ENCODE measurements at places on chromosomes 1 and 21. TPM values are rescaled to one million over a fixed set of nuclear protein-coding genes. Genes with fewer than 3 reads are reported as not detected.
A peak's percentile ranks its signal among the peaks of the same experiment; 100 is the strongest.

DNA sequence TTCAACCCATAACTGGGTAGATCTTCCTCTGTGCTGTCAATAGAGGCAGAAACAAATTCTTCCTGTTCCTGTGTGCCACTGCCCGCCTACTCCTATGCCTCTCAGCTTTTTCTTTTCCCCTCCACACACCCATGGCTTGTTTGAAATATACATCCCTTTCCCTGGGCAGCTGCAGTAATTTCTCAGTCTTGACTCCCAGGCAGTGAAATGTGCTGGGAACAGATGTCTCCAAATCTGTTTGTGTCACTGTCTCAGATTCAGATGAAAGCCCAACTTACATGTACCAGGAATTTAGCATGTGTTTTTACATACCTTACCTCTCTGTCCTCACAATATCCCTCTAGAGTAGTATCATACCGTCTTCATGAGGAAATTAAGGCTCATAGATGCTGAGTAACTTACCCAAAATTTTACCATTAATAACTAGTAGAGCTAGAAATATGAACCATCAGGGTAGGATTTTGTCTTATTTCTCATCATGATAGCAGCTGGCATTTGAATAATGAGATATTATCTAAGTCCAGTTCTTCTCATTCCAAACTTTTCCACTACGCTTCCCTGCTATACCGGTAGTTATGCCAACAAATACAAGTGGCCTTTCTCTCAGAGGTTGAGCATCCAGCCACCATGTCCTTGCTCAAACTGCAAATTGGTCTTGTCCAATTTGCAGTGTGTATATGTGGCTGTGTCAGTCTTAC, 4.7 kb upstream of the VASH2 start:
- no peaks in the 10 kb centered on the region for H3K27me3 ChIP-seq
- no peak overlapping the region for H3K4me3 ChIP-seq
- no peak for DNase-seq
- no peaks in the 10 kb centered on the region for H3K4me1 ChIP-seq

DNA sequence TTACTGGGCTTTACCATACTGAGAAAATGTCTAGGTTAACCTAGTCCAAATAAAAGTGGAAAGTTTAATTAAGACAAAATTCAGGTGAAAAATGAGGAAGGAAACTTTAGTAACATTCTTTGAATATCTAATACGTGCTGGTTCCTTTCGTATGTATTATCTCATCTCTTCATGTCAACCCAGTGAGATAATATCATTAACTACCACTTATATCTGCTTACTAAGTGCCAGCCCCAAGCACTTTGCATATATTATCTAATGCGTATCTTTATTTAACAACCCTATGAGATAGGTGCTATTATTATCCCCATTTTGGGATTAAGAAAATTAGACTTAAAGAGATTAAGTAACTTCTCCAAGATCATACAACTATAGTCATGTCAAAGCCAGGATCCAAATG, 12.5 kb upstream of the PLPP3 start:
- no peak overlapping the region for H3K27ac ChIP-seq
- H3K27me3 ChIP-seq = no peaks in the 10 kb centered on the region
- H3K36me3 ChIP-seq = no peaks in the 10 kb centered on the region
- H3K4me3 ChIP-seq = no peak overlapping the region
- DNase-seq = no peak

GRCh38 chr1:51063121-51063520, 38.9 kb upstream of the C1orf185 start:
- H3K4me1 ChIP-seq = no peaks in the 10 kb centered on the region
- no peak overlapping the region for H3K27ac ChIP-seq
- no peak for DNase-seq
- H3K36me3 ChIP-seq = no peaks in the 10 kb centered on the region

GRCh38 chr1:198121056-198121826, 35.6 kb upstream of the NEK7 start:
- H3K4me3 ChIP-seq = no peak overlapping the region
- DNase-seq = no peak
- no peaks in the 10 kb centered on the region for H3K27me3 ChIP-seq

GRCh38 chr1:32311709-32312393, 20.0 kb downstream of the HDAC1 start:
- no peak overlapping the region for H3K4me3 ChIP-seq
- no peaks in the 10 kb centered on the region for H3K27me3 ChIP-seq
- H3K27ac ChIP-seq = peak overlapping the region; percentile 75
- no peak for DNase-seq
- peaks cover 4% of the 10 kb centered on the region for H3K4me1 ChIP-seq
- no peaks in the 10 kb centered on the region for H3K36me3 ChIP-seq

DNA sequence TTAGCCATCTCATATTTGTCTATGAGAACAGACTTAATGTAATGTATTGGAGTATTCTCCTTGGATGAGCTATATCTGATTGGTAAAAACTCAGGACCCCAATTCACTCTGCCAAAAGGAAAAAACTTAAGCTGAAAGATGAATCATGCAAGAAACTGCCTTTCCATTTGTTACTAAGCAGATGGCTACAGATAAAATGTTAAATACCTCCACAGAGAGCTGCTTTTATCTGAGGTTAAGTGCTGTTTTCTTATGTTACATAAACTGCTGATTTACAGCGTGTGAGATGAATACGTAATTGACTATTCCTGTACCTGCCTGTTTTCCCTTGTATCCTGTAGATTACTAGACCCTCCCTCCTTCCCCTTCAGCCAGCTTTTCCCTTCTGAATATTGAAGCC, 49.3 kb downstream of the CLCA4 start:
- H3K4me1 ChIP-seq = no peaks in the 10 kb centered on the region
- H3K27me3 ChIP-seq = no peaks in the 10 kb centered on the region
- H3K27ac ChIP-seq = no peak overlapping the region
- no peak overlapping the region for H3K4me3 ChIP-seq

The AGL gene
- total RNA-seq = 46.5 TPM

DNA sequence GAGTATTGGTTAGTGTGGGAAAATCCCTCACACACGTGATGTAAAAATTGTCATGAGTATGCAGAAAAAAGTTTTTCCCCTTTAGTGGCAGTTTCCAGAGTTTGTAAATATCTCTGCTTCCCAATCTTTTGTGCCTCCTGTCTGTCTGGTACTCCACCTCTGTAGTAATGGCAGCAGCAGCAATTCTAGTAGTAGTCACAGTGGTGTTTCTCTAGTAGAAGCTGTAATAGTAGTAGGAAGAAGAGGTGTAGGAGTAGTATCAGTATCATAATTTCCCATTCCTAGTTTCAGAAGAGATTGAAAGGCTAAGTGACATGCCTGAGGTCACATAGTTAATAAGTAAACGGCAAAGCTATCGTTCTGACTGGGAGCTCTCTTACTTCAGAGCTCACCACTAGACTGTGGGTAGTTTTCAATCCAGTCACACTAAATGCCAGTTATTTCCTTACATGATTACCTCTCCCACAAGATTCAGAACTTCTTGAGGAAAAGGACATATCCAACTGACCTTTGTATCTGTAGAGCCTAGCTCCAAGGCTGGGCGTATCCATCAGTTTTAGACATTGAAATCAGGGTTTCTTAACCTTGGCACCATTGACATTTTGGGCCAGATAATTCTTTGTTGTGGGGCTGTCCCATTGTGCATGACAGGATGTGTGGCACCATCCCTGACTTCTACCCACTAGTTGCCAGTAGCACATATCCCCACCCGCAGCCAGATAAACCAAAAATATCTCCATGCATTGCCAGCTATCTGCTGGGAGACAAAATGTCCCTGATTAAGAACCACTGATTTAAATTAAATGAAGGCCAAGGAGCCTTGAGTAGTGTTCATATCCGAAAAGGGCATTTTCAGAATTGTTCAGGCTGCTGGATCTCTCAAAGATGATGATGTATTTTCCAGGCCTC, 135.9 kb downstream of the FGGY start:
- H3K4me1 ChIP-seq = no peaks in the 10 kb centered on the region
- H3K4me3 ChIP-seq = no peak overlapping the region
- H3K36me3 ChIP-seq = no peaks in the 10 kb centered on the region
- no peak for DNase-seq

- no peak overlapping the region for H3K27ac ChIP-seq
- no peak overlapping the region for H3K4me3 ChIP-seq
- H3K36me3 ChIP-seq = no peaks in the 10 kb centered on the region
- H3K4me1 ChIP-seq = peaks cover 20% of the 10 kb centered on the region
- H3K27me3 ChIP-seq = no peaks in the 10 kb centered on the region
- DNase-seq = no peak
These were observed 31.5 kb upstream of the CLIC4 start for GRCh38 chr1:24713736-24714135.

The GCSAML gene
- total RNA-seq = not detected

GRCh38 chr21:37435120-37435519, 68.5 kb downstream of the DYRK1A start:
- H3K27me3 ChIP-seq = no peaks in the 10 kb centered on the region
- H3K4me3 ChIP-seq = no peak overlapping the region
- no peak overlapping the region for H3K27ac ChIP-seq
- no peak for DNase-seq

- no peaks in the 10 kb centered on the region for H3K36me3 ChIP-seq
- no peak overlapping the region for H3K27ac ChIP-seq
- no peaks in the 10 kb centered on the region for H3K27me3 ChIP-seq
- H3K4me1 ChIP-seq = no peaks in the 10 kb centered on the region
These were observed 14.4 kb downstream of the ELAVL4 start for GRCh38 chr1:50123071-50123470.

The FCRL1 gene
- not detected for total RNA-seq

The CRP gene
- 3,661 TPM for total RNA-seq

DNA sequence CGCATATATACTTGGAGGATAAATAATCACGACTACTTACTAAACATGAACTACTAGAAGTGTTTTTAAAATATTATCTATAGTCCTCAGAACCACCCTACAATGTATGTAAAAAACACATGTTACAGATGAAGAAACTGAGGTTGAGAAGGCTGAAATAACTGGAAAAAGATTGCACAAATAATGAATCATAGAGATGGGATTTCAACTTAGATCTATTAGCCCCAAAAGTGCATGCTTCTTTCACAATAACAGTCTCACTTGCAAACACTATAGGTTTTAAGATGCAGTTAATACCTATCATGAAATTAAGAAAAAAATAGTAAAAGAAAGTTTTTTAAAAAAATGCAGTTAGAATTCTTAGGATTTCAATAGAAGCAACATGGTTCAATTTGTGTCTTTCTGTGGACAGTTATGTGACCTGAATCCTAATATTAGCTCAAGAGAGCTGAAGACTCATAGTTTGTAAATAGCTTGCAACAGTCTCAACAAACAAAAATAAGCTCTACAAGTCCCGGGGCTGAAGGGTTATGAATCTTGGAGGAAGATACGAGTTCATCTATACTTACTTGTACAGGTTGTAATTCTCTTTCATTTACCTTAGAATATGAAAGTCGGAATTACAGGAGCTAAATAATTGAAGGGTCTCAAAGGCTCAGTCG, 58.6 kb upstream of the NTPCR start:
- no peak overlapping the region for H3K27ac ChIP-seq
- no peaks in the 10 kb centered on the region for H3K27me3 ChIP-seq
- H3K36me3 ChIP-seq = no peaks in the 10 kb centered on the region
- H3K4me1 ChIP-seq = no peaks in the 10 kb centered on the region

GRCh38 chr1:55781944-55782482, 566.8 kb upstream of the USP24 start:
- H3K36me3 ChIP-seq = no peaks in the 10 kb centered on the region
- H3K27ac ChIP-seq = no peak overlapping the region
- H3K27me3 ChIP-seq = no peaks in the 10 kb centered on the region
- no peaks in the 10 kb centered on the region for H3K4me1 ChIP-seq

GRCh38 chr1:226490426-226490809, 58.1 kb upstream of the STUM start:
- no peaks in the 10 kb centered on the region for H3K4me1 ChIP-seq
- no peaks in the 10 kb centered on the region for H3K27me3 ChIP-seq
- H3K36me3 ChIP-seq = no peaks in the 10 kb centered on the region
- H3K27ac ChIP-seq = no peak overlapping the region

The APOBEC4 gene
- not detected for total RNA-seq

DNA sequence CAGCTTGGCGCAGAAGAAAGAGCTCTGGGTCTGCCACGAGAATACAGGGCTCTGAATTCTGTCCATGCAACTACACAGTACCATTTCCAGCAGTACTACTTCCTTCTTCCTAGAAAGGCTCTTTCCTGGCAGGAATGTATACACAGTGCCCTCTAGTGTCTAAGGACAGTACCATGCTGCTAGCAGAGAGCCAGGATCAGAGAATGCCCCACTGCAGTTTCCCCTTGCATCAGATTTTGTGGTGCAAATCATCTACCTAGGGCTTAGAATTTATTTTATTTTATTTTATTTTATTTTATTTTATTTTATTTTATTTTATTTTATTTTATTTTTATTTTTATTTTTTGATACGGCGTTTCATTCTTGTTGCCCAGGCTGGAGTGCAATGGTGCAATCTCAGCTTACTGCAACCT, 50.8 kb downstream of the PAX7 start:
- H3K36me3 ChIP-seq = no peaks in the 10 kb centered on the region
- H3K4me3 ChIP-seq = no peak overlapping the region
- H3K4me1 ChIP-seq = no peaks in the 10 kb centered on the region
- H3K27me3 ChIP-seq = no peaks in the 10 kb centered on the region
- no peak for DNase-seq

DNA sequence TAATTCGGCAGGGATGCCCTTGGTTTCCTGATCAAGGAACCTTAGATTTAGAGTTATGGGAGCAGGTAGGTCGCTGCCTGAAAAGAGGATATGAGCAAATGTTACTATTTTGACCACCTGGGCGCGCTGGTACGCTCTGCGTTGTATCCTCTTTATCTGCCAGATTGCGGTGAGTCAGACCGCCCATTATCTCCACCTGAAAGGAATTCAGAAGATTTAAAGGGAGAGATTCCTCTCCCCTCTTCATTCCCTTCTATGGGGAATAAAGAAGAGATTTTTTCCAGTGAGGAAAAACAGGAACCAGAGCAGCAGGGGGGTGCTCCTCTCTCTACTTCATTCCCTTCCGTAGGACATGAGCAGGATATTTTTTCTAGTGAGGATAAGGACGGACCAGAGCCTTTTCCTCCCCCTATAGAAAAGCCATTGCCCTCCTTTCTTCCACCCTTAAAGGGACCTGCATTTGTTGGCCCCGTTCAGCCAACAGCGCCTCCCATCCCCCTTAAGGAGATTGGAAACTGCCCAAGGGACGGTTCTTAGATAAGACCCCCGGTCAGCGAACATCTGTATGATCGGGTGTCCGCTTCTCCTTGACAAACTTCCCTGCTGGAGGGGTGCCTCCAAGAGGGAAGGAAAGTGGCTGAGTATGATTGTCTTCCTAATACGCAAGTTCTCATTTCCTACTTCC, 34.1 kb downstream of the CLCA1 start:
- H3K4me1 ChIP-seq = no peaks in the 10 kb centered on the region
- H3K27me3 ChIP-seq = no peaks in the 10 kb centered on the region
- peak overlapping the region; percentile 1 for H3K4me3 ChIP-seq
- H3K36me3 ChIP-seq = no peaks in the 10 kb centered on the region
- no peak for DNase-seq

- no peaks in the 10 kb centered on the region for H3K4me1 ChIP-seq
- no peak overlapping the region for H3K4me3 ChIP-seq
- peaks cover 56% of the 10 kb centered on the region for H3K36me3 ChIP-seq
- no peaks in the 10 kb centered on the region for H3K27me3 ChIP-seq
- no peak for DNase-seq
These were observed 19.3 kb downstream of the SH2D2A start for GRCh38 chr1:156797212-156797871.

All from right lobe of liver (tissue), 6 donors.